Hippocampal formation (tissue), 2 donors: ENCODE measurements at places on chromosomes 11 and 22.

GRCh38 chr11:77611921-77612320, 22.2 kb downstream of the AQP11 start:
- DNase-seq: no peak

DNA sequence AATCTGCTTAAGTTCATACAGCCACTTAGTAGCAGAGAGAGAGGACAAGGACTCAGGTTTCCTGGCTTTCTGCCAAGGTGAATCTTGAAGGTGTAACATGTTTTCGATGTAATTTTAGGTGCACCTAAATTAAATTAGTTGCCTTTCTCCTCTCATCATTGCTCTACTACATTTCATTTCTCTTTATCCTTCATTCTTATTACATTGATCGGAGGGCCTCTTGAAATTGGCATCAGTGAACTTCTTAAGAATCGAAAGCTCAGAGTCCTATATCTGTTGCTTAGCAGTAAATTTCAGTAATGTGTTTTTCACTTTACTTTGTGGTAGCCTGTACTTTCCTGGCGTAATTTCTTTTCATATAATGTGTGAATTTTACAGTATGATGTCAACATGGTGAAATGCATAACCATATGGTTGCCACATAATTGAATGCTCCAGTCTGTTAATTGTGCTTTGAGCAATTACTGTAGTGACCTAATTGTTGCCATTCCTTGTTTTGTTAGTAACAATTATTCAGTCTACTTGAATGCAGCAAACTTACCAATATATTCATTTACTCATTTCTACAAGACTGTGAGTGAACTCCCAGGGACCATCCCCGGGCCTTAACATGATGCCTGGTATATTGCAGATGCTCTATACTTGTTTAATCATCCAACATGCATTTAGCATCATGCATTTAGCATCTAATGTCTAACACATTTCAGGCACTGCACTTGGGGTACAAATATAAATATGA, 138.1 kb downstream of the MAML2 start:
- DNase-seq: no peak

DNA sequence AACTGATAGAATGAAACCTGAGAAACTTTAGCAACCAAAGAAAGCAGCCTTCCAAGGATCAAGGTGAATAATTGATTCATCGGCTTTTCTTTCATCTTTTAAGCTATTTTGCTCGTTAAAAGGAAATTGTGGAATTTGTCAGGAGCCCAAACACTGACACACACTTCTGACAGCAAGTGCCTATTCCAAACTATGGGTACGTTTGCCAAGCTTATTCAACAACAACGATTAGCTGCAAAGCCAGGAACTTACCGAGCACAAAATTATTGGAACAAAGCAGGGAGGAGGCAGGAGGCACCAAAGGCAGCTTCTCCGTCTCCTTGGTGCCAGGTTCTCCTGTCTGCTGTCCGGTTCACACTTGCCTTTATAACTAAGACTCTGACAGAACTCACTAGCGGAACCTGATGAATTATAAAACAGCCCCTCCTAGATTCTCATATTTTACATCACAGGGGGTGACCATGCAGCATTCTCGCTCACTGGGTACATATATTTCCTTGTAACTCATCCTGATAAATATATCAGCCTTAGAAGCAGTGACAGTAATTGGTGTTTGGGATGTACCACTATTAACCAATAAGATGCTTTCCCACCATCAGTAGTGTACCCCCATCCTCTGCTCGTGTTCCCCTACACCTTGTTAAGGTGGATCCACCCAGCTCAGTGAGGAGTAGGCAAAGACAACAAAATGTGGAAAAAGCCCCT, 395.9 kb upstream of the CCDC90B start:
- no peak for DNase-seq

DNA sequence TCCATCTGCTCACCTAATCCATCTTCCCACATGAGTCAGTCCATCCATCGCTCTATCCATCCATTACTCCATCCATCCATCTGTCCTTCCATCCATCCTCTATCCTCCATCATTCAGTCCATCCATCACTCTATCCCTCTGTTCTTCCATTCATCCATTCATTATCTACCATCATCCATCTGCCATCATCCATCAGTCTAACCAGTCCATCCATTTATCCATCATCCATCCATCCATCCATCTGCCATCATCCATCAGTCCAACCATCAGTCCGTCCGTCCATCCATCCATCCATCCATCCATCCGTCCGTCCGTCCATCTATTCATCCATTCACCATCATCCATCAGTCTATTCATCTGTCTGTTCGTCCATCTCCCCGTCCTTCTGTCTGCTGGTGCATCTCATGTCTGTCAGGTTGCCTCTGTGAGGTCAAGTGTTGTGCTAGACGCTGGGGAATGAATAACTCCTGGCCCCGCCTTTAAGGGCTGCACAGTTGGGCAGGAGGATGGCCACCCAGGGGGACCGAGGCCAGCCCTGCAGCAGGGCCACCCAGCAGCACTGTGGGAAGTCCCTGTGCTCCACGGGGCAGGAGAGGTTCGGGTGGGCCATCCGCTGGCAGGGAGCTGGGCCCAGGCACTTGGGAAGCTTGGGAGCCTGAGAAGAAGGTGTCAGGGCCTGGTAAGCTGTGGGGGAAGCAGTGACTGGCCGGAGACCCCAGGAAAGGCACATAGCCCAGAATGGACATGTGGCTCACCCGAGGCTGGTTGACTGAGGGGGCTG, 137.1 kb downstream of the CTTN start:
- no peak for DNase-seq

DNA sequence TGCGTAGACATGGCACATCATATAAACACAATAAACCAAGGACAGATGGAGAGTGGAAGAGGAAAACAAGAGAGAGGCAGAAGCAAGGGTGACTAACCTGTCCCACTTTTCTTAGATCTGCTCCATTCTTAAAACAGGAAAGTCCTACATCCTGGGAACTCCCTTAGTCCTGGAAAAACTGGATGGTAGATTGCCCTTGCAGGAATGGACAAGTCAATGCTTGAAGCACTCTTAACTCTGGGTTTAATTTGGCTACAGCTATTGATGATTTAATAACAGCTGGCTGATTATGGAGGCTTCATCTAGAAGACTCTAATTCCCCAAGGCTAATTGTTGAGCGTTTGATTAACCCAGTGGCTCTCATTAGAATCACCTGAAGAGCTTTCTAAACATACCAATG, 258.8 kb downstream of the MIAT start:
- no peak for DNase-seq

- DNase-seq: no peak
These were observed 45.7 kb downstream of the SHISAL1 start for GRCh38 chr22:44266796-44267760.

DNA sequence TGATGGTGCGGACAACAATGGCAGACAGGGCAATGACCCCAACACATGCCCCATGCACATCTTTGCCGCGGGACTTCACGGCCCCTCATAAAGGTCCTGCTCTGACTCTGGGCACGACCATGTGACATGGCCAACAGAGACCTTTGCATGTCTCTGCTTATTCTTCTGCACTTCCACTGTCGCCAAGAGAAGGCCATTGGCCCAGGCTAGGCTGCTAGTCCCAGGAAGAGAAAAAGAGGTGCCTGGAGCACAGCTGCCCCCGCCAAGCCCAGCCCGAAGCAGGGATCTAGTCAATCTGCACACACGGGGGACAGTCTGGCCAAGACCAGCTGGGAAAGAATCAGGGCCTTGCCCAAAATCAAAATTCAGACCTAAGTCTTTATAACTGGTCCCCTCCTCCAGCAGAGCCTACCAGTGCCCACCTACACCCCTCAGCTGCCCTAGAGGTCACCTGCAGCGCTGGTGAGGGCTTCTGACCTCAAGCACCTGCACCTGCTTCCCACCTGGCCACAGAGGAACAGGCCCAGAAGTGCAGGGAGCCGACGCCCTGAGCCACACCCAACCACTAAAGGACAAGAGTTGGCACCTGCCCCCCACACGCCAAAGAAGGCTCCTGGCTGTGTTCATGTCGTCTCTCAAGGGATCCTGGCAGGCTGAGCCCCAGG, 8.1 kb downstream of the SULT4A1 start:
- DNase-seq: no peak

DNA sequence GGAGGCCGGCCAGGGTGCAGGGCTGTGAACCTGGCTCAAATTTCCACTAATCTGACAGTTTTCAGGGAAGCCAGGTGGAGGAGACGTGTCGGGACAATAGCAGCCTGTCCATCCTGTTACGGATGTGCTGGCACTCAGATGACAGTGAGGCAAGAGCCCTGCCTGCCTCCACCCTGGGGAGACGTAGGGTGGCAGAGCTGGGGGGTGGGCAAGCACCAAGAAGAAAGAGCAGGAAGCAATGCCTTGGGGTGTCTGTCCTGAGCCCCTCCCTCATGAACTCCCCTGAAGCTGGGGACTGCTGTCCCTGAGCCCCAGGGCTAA, 10.0 kb upstream of the TRIM29 start:
- DNase-seq: no peak

- DNase-seq: peak; percentile 55
These were observed 15.3 kb downstream of the BLID start for GRCh38 chr11:122100756-122101080.

DNA sequence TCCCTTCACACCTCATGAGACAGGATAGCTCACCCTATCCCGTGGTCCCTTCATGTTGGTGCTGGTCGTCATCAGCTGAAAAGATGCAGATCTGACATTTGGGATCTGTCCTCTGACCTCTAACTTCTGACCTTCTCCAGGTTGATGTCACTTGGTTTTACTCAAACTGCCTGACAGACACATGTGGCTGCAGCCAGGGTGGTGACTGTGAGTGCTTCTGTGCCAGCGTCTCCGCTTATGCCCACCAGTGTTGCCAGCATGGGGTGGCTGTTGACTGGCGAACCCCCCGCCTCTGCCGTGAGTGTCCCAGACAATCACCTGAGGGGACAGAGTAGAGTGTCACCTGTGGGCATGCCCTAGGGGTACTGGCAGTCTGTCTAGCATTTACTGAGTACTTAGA, 49.7 kb downstream of the OTOG start:
- no peak for DNase-seq

GRCh38 chr11:44948155-44948554, 2.5 kb downstream of the TP53I11 start:
- DNase-seq: no peak
